Stimulated activated CD8-positive, alpha-beta memory T cell treated with anti-CD3 and anti-CD28 coated beads, Interleukin-15, amount 100 ng/mL, for 4 hours (primary cell): ENCODE measurements at places on chromosomes 1 and 21.

GRCh38 chr21:16322454-16322853 is 592.7 kb downstream of the USP25 start:
- no peak for DNase-seq

DNA sequence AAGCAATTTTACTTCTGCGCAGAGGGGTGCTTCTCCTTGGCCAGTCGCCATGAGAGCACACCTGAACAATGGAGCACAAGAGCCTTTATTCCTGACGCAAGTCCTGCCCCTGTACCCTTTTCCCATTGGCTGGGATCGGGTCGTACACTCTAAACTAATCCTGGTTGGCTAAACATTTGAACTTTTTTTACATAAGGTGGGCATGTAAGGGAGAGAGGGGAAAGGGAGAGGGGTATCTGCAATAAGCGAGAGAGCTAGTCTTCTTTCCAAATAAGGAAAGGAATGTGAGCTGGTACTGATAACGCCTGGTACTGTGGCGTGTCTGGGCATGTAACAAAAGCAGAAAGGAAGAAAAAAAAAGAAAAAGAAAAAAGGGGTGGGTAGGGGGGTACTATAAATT is 21.8 kb downstream of the MFSD2A start:
- DNase-seq = no peak

- no peak for DNase-seq
Observed at GRCh38 chr21:25036775-25037174, 570.5 kb downstream of the MRPL39 start.

GRCh38 chr1:4851385-4852065 is 197.1 kb downstream of the AJAP1 start:
- no peak for DNase-seq

DNA sequence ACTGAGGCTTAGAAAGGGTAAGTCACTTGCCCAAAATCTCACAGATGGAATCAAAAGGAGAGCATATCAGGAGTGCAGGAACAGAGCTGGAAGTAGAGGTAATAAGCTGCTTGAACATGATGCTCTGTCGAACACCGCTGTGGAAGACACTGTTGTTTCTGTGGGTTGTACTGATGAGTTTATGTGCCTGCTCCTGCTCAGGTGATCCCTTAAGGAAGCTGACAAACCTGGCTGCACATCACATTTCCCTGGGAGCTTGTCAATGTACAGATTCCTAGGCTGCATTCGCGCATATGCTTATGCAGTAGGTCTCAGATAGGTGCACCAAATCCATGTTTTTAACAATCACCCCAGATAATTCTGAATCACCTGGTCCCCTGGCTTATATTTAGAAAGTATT is 79.7 kb downstream of the ZNF326 start:
- DNase-seq = no peak

- DNase-seq = no peak
Observed at GRCh38 chr1:32178380-32179192, 889 bp upstream of the TXLNA start.

DNA sequence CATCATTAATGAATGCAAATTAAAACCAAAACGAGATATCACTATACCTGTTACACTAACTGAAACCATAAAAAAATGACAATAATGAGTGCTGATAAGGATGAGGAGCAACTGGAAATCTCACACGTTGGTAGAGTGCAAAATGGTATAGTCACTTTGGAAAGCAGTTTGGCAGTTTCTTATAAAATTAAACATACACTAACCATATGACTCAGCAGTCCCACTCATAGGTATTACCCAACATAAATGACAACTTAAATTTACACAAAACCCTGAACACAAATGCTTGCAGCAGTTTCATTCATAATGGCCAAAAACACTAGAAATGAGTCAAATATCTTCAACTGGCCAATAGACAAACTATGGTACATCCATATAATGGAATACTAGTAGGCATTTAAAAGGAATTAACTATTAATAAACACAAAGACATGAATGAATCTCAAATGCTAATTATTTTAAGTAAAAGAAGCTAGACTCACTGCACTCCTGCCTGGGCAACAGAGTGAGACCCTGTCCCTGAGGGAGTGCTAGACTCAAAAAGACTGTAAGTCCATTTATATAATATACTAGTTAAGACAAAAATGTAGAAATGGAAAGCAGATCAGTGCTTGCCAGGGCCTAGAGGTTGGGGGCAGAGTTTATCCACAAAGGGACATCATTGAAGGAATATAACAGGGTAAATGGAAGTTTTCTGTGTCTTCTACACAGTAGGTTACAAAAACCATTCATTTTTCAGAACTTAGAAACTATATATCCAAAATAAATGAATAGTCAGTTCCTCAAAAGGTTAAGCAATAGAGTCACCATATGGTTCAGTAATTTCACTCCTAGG is 77.4 kb downstream of the EIF4G3 start:
- DNase-seq = no peak

GRCh38 chr1:16212251-16212961 is at the start of gene ARHGEF19:
Gene ARHGEF19, minus strand, starts transcription at chr1:16212652. Its CDS starts 3,598 bp downstream, at chr1:16209054.
- DNase-seq = no peak

DNA sequence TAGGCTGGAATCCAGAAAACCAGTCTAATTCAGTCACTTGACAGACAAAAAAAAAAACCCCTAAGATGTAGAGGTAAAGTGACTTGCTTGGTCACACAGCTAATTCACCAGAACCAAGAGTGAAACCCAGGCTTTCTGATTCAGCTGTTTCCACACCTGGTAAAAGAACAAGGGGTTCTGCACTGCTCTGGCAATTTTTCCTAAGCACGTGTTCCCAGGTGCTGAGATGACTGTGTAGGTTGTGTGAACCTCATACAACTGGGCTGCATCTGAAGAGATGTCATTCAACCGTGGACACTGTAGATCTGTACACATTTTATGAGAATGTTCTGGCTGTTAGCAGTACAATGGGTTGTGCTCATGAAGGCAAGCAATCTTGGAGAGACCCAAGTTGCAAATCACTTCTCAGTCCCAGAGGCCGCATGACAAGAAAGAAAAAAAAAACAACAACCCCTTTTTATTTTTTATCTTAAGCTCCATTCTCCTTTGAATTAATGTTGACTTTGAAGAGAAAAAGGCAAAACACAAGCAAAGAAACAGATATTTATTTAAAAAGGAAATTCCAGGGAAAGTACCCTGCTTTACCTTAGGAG is 95.4 kb downstream of the INTS7 start:
- DNase-seq = peak; percentile 6

DNA sequence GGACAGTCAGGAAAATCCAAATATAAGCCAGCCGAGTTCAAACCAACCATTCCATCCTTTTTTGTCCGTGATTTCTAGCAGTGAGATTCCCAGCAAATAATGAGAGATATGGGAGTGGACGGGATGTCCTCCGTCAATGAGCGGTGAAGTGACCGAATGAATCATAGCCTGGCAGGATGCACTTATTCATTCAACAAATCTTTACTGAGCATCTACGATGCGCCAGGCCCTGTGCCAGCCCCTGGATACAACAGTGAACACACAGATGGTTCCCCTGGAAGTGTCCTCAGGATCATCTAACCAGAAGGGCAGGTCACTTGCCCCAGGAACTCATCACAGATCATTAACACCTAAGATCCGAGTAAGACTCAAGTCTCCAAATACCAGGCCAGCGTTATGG is 8.2 kb upstream of the PLEKHA6 start:
- DNase-seq = no peak

GRCh38 chr1:171488190-171488929 is 3.0 kb downstream of the PRRC2C start:
- DNase-seq = no peak

DNA sequence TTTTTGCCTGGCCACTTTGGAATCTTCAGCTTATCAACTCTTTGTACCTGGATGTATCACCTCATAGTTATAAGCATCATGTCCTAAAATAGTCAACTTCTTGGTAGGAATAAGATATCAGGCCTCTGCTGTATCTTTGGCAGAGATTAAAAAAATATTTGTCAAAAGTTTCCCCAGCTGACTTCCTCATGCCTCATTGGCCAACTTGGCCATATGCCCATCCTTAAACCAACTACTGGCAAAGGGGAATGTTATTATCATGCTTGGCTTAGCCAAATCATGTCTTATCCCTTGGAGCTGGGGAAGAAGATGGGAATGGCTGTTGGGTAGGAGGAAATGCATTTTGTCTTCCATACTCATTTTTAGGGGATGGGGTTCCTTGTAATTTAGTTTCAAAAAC is 23.4 kb downstream of the NFASC start:
- no peak for DNase-seq
